ENCODE measurements at places on chromosomes 5 and 9. TPM values are rescaled to one million over a fixed set of nuclear protein-coding genes. Genes with fewer than 3 reads are reported as not detected.

- no peak for DNase-seq
Observed at GRCh38 chr5:97010606-97011005, 74.7 kb downstream of the LNPEP start.

DNA sequence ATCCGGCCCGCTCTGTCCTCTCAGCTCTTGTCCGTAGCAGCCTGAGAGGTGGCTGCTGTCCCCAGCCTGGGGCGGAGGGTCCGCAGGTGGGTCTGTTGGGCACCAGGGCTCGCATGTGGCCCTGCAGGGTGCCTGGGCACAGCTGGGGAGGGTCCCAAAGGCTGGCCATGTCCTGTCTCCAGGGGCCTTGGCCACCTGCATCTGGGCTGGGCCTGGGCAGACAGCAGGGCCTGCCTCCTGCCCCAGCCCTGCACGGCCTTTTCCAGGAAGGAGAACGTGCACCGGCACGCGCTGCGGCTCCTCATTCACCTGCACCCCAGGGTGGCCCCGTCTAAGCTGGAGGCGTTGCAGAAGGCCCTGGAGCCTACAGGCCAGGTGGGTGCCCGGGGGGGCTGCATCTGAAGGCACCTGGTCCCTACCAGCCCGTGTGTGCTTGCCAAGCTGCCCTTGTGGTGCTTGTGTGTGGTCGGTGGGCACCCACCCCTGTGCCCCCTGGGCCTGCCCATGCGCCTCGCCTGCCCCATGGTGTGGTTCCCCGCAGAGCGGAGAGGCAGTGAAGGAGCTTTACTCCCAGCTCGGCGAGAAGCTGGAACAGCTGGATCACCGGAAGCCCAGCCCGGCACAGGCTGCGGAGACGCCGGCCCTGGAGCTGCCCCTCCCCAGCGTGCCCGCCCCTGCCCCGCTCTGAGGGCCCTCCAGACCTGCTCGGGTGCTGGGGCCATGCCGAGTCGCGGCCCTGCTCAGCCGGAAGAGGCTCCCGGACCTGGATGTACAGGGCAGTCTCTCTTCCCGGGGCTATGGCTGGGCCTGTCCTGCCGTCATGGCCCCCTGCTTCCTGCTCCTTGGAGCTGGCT, 5.1 kb upstream of the TOR4A start:
- no peak for DNase-seq

GRCh38 chr9:123327697-123328100, 28.3 kb upstream of the CRB2 start:
- no peak for DNase-seq

The IL9 gene
- total RNA-seq, result not detected

- DNase-seq, result no peak
Observed at GRCh38 chr9:78986446-78986845, 585.3 kb upstream of the TLE4 start.

DNA sequence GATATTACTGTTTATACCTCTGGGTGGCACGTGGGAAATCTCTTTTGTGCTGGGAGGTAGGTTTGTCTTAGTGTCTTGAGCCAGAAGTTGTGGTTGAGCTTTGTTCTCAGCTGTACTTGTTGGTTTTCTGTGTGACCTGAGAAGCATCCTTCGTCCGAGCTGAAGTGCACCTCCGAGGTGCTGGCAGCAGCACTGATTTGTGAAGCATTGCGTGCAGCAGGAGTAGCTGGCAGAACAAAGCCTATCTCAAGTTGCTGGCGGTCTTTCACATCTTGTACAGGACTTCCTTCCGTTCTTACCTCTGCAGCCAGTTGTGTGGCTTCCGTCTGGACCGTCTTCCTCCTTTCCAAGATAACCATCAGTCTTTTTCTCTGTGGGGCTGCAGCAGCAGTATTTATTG, 4.3 kb downstream of the PRRC2B start:
- no peak for DNase-seq

- DNase-seq, result no peak
Observed at GRCh38 chr5:6914347-6914746, 201.1 kb downstream of the TENT4A start.

GRCh38 chr5:28743025-28743715, 1704.8 kb upstream of the CDH9 start:
- no peak for DNase-seq

- no peak for DNase-seq
Observed at GRCh38 chr9:134503301-134504105, 138.1 kb upstream of the COL5A1 start.

The PRR16 gene
- 0.42 TPM for total RNA-seq
